ENCODE measurements at places on chromosomes 7 and 10.

- DNase-seq = no peak
Observed at GRCh38 chr10:43294241-43294658, 27.4 kb upstream of the RASGEF1A start.

- no peak for DNase-seq
Observed at GRCh38 chr10:59383436-59383835, 21.1 kb upstream of the FAM13C start.

GRCh38 chr7:98056580-98056979 is 50.1 kb upstream of the LMTK2 start:
- no peak for DNase-seq

- peak; percentile 1 for DNase-seq
Observed at GRCh38 chr7:71131256-71132126, 453 bp upstream of the GALNT17 start.

DNA sequence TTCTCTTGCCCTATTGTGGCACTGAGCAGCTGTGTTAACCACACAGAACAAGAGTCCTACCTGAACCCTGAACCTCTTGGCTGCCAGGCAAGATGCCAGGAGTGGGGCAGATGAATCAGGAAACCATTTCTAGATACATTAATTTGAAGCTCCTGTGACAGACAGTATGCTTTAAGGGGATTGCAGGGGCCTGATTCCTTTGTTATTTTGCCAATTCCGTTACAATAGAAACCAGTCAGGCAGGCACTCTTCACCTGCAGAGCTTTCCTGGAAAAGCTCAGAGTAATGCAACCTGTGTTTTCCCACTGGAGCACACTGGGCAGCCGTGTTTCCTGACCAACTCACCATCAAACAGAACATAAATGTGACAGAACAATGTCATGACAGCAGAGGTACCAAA is 233.1 kb downstream of the BMPER start:
- no peak for DNase-seq

DNA sequence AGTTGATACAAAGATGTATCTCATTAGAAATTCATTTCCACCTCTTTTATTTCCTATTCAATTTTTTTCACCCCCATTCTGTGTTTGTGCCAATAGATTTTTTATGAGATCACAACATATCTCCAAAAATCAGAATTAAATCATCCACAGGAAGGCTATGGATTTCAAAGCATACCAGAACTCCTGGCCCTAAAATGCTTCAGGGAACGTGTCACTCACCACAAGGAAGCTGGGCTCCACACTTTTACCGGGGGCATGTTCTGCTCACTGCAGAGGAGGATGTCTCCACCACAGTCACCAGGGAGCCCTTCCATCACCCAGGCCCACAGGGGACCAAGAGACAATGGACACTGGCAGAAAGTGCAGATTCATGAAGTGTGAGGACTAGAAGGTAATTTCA is 456.8 kb downstream of the KCNMA1 start:
- DNase-seq = no peak

GRCh38 chr10:131848741-131849590 is 51.8 kb upstream of the PPP2R2D start:
- DNase-seq = no peak

DNA sequence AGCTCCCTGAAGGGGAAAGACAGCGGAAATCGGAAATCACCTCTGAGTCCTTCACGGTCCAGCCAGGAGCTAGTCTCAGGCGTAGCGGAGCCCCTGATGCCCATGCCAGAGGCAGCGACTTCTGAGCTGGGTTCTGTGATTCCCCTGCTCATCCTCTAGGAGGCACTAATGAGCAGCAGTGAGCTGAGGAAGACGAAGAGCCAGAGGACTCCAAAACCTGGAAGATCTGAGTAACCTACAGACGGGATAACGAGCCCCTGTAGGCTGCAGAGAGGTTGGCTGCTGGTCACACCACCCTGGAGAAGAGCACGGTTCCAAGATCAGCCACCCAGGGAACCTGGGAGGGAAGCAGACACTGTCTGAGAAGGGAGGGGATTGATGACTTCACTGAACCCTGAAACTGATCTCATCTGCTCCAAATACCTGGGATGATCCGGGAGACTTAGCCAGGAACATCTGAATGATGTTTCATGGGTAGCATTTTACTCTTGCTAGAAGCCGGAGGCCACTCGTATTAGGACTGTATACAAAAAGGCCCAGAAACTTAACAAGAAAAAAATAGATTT is 304.1 kb downstream of the PAXIP1 start:
- no peak for DNase-seq

GRCh38 chr7:18913106-18913505 is 204.3 kb downstream of the TWIST1 start:
- DNase-seq = no peak

DNA sequence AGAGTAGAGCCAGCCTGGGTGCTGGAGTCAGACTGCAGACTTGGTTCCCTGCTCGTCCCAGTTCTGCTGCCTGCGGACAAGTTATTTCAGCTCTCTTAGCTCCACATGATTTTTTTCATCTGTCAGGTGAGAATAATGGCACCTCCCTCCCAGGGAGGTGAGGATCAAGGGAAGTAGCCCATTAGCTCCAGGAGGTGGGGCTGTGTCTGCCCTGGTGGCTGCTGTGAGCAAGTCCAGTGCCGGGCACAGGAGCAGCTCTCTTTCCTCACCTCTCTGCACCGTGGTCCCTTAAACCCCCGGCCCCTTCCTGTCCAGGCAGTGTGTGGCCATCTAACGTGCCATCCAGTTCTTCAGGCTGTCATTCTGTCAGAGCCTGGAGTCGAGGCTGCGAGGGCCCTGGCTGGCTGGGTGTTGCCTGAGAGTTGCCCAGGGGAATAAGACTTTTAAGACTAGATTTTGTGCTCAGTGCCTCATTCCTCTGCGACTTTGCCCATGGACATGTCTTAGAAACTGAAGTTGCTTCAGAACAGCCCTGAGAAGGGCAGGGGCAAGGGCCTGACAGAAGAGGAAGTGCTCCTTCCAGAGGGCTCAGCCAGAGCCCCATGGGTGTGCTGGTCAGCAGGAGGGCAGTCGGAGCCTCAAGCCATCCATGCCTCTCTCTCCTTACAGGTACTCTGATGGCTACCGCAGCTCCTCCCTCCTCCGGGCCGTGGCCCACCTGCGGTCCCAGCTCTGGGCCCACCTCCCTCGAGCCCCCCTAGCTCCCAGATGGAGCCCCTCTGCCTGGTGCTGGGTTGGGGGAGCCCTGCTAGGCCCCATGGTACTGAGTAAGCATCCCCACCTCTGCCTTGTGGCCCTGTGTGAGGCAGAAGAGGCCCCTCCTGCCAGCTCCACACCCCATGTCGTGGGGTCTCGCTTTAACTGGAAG is 5.0 kb downstream of the ABCB8 start:
- DNase-seq = no peak

GRCh38 chr10:15180736-15181135 is 12.2 kb upstream of the NMT2 start:
- no peak for DNase-seq

DNA sequence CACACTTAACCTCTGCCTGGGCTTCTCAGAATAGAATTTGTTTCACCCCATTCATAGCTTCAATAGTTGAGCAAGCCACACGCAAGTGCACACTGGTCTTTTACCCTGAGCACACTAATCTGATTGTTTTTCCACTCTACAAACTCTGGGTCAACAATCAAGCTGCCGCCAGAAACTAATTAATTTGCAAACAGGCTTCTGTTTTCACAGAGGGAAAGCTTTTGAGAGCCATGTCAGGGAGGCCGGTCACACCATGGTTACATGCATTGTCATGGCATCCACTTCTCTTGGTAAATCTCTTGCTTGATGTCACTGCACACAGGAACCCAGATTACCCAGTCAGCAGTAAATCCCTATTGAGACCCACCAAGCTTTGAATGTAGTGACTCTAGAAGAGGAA is 154.2 kb downstream of the SEMA3A start:
- DNase-seq = no peak

- DNase-seq = peak; percentile 77
Observed at GRCh38 chr10:22681783-22682183, 32.6 kb downstream of the PIP4K2A start.

DNA sequence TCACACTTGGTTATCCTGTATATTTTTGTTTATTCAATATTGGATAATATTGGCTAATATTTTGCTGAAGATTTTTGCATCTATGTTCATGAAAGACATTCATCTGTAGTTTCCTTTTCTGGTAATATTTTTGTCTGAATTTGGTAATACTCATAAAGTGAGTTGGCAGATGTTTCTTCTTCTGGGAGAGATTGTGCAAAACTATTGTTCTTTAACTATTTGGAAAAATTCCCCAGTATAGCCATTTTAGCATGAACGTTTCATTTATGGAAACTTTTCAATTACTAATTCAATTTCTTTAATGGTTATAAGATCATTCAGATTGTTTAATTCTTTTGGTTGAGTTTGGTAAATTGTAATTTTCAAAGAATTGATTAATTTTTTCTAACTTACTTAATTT is 560.8 kb upstream of the FZD8 start:
- no peak for DNase-seq

GRCh38 chr10:19629567-19629966 is 186.7 kb upstream of the PLXDC2 start:
- DNase-seq = peak; percentile 67
